Cerebellar nuclear complex (tissue), 1 donor: ENCODE measurements at places on chromosomes 3 and 15.

GRCh38 chr15:87767516-87767915 is 489.0 kb downstream of the NTRK3 start:
- no peak for DNase-seq

DNA sequence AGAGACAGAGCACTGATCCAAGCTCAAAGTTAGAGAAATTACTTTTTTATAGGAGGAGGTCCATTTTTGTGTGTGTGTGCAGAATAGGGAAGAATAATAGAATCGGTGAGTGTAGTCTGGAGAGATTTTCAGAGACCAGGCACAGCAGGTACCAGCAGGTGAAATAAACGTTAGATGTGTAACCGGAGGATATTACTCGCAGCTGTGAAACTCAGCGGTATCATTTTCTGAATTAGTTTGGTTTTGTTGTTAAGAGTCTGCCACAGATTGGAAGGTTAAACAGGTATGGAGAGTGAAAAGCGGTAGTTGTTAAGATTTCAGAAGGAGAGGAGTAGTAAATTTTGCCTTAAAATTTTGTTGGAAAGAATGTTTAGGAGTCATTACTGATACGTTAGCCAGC is 69.9 kb downstream of the RGMA start:
- no peak for DNase-seq

DNA sequence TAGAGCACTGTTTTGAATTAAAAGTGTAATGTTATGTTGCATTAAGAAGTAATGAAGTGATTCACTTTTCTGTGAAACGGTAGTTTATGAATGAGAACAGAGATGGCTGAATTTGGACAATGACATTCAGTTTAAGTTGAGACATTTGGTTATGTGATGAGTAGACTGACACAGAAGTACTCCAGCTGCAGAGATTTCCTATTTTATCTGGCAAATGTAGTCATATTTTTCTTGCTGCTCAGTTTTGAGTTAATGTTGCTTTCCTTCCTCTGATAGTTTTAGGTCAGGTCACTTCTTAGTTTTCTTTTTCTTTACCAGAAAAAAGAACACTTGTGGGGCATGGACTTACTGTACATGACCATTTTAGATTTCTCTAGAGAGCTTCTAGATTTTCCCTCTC is 51.2 kb downstream of the ASB7 start:
- no peak for DNase-seq

- no peak for DNase-seq
Measured at GRCh38 chr3:111850537-111850936, 8.5 kb upstream of the PHLDB2 start.

DNA sequence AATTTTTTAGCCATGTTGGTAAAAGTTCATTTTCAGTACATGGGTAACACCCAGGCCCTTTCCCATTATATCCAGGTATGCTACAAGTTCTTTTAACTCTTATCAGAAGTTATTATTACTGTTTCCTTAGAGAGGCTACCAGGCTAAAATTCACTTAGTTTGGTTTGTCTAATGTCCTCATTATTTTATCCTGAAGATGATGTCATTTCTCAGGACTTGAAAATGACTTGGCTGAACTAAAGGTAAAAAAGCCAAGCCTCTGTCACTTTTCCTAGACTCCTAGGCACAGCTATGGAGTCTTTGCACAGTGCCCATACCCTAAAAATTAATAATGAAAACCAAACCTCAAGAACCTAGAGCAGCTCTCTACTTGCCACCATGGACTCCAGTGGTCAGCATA is 4.1 kb downstream of the ELL3 start:
- DNase-seq = no peak

- no peak for DNase-seq
Measured at GRCh38 chr3:192545333-192545732, 182.0 kb downstream of the FGF12 start.

- no peak for DNase-seq
Measured at GRCh38 chr3:39435006-39435748, 28.7 kb downstream of the RPSA start.

GRCh38 chr15:92610101-92610520 is 45.5 kb downstream of the FAM174B start:
- no peak for DNase-seq

- no peak for DNase-seq
Measured at GRCh38 chr3:143514874-143515273, 333.4 kb downstream of the SLC9A9 start.

DNA sequence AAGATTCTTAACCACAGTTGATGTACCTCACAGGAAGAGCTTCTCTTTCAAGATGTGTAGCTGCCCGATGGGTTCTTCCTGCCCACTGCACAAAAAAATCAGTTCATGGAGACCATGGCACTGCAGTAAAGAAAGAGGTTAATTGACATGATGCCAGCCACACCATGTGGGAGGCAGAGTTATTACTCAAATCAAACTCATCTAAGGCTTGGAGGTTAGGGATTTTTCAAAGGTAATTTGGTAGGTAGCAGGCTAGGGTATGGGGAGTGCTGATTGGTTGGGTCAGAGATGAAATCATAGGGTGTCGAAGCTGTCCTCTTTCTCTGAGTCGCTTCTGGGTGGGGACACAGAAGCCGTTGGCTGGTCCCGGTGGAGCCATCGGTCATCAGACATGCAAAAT is 57.4 kb upstream of the BDH1 start:
- DNase-seq = no peak

DNA sequence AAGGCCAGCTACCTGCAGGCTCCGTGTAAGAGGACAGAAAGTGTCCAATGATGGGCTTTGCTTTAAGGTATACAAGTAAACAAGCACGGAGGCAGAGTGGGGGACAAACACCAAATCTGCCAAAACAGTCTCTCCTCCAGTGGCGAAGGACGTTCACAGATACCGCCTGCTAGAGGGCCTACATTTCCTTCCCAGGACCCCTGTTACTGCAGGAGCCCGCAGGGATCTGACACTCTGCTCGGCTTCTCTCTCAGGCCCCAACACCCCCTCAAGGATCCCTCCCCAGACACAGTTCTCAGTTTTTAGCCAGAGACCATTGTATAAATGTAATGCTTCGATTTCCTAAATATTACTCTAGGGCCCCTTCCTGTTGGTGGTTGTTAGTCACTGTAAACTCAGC is 46.0 kb upstream of the VGLL4 start:
- DNase-seq = no peak

DNA sequence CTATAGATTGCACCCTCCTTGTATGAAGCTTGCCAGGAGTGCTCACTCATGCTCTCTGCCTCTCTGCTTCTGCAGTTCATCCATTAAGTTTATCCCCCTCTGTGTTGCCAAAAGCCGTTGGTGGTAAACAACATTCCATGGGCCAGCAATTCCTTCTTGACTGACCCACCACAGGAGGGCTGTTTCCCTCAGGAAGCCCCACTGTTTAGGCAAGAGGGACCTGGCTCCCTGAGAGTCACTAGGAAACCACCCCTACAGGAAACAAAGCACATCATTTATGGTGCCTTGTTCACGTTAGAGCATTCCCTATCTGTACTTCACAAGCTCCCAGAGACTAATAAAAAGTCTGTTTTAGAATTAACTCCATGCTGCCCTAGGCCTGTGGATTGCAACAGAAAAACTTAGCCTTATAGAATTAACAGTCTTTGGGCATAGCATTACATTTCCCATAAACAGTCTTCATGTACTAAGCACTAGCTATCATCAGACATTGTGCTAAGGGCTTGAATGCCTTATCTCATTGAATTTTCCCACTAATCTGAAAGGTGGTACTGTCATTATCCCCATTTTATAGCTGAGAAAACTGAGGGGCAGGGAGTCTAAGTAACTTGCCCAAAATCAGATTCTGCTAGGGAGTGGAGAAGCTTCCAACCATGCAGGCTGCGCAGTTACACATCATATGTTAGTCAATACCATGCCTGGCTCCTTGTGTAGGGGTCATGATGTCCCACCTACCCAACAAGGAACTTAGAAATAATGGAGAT is 149.9 kb downstream of the SHQ1 start:
- no peak for DNase-seq

DNA sequence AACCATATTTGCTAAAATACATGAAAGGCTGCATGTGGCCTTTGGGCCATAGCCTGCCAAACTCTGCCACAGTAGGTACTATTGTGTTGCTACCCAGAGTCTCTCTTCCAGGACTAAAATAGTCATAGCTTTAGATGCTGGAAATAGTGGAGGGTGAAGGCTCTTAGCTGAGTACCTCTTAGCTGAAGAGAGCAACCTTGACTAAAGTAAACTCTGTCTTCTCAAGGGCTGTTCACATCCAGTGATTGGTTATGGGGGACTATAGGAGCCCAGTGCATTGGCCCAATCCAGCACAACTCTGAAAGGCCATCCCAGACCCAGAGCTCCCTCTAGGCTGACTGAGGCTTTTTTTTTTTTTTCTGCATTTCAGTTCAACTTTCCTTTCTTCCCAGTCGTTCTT is 117.8 kb upstream of the ACP3 start:
- no peak for DNase-seq

- DNase-seq = no peak
Measured at GRCh38 chr3:72810659-72811434, 37.4 kb downstream of the SHQ1 start.

- no peak for DNase-seq
Measured at GRCh38 chr3:171283183-171283847, 176.9 kb downstream of the TNIK start.

DNA sequence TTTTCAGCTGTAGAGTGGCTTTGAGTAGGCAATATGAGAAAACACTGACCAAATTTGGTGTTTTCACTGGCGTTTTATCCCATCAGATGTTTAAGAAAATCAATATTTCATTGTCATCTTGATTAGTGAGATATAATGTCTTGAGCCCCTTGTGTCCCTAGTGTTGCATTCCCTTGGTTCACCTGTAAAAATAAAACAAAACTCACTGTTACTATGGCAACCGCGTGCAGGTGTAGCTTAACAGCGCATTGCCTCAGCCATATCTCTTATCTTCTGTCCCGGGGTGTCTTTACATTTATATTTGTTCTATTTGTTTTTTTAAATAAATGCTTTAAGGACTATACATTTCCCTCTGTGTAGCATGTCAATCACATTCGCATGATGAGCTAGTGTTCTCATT is 551.6 kb downstream of the ZIC1 start:
- no peak for DNase-seq
